ENCODE measurements at places on chromosomes 3 and 15. TPM values are rescaled to one million over a fixed set of nuclear protein-coding genes. Genes with fewer than 3 reads are reported as not detected.

ATP13A5 gene
- total RNA-seq = 1.1 TPM

AMIGO3 gene
- not detected for total RNA-seq

SLC2A2 gene
- total RNA-seq = not detected

GRCh38 chr3:190492129-190492528, 21.8 kb upstream of the IL1RAP start:
- DNase-seq = no peak

DNA sequence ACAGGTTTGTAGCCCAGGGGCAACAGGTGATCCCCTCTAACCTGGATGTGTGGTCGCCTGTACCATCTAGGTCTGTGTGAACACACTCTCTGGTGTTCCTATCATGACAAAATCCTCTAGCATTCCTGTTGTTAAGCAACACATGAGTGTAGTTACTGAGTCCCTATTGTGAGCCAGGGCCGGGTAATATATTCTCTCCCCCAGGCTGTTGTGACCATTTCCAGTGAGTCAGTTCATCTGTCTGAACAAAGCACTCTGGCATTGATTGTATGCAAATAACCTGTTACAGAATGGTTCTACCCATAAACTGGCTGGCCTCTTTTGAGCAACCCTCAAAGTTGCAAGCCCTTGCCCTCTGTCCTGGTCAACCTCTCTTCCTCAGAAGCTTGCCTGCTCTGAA, 2.6 kb upstream of the FLNB start:
- no peak for DNase-seq

DNA sequence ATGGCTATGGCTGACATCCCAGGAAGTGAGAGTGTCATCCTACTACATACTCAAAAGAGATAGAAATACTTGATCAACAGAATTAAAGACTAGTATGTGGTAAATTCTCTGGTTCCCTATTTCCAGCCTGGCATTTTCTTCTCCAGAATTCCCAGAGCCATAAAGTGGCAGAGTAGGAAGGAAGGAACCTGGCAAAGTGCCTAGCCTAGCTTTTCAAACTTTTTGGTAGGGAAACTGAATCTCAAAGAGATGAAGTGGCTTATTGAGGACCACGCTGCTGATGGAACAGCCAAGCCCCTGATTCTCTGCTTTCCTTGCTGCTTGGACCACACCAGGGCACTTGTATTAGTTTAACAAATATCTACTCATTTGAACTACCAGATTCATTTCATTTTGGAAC, 312.4 kb upstream of the RORA start:
- DNase-seq = no peak

DNA sequence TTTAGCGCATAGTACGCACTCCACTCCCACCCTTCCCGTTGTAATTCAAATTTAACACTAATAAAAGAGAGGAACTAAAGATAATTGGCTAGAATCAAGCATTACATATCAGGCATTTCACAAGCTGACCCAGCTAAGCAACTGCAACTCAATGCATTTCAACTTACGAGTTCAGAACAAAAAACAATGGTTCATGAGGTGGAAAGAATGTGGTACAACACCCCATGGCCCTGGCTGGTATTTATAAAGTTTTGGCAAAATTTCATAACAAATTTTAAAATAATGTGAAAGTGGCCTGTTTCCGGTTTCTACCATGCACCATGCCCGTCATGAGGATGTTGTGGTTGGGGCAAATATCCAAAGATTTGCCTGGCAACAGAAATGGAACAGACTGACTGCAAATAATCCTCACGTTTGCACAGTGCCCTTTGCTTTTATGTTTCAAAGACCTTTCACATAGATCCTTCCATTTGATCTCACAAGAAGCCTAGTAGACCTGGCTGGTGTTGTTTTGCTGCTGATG, 455.3 kb upstream of the NR2F2 start:
- no peak for DNase-seq

DNA sequence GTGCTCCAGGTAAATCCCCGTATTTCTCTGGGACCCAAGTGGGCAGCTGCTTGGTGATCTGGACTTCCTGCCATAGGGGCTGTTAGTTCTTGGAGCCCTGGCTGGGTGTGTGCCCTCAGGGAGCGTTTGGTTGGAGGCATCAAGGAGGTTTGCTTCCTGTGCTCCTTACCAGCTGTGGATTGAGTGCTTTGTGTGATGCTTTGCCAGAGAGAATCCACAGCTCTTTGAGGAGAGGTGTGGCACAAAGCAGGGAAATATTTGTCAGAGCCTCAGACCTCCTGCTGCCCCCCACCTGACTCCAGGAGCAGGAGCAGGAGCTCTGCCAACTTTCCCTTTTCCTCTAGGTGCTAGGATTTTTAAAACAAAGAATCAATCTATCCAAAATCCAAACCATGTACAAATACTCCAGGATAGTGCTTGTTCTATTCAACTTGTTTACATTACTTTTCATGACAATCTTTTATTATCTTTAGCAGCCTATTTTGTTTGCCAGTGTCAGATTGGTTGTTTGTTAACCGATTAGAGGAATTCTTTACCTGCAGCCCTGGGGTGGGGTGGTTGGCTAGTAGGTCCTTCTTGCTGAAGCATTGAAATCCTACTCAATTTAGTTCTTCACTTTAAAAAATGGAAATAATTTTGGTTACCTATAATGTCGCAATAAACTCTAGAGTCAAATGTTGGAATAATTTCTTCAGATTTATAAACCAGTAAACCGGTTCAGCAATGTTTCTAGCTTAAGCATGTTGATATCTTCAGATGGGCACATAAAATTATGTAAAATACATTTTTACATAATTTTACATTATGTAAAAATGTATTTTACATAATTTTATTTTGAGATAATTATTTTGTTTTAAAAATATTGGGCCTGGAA, 2.5 kb downstream of the CTDSPL start:
- DNase-seq = no peak

Measured in lung (tissue), 17 donors.